ENCODE measurements at places on chromosomes 3 and 15.

DNA sequence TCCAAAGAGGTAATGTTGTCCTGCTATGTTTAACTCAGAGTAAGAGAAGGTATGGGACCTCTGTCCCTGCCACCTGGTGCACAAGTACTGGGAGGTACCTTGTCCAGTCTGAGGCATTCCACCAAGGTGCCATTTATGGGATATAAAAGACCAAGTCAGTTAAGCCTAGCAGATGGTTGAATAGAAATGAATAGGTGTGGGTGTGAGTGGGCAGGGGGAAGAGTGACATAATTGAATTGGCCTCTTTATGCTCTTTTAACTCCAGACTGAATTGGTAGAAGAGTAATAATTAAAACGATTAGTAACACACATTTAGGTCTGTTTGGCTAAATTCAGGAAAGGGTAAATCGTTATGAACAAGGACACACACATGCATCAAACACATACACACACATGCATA is 562 bp downstream of the ADGRG7 start:
- DNase-seq = no peak

DNA sequence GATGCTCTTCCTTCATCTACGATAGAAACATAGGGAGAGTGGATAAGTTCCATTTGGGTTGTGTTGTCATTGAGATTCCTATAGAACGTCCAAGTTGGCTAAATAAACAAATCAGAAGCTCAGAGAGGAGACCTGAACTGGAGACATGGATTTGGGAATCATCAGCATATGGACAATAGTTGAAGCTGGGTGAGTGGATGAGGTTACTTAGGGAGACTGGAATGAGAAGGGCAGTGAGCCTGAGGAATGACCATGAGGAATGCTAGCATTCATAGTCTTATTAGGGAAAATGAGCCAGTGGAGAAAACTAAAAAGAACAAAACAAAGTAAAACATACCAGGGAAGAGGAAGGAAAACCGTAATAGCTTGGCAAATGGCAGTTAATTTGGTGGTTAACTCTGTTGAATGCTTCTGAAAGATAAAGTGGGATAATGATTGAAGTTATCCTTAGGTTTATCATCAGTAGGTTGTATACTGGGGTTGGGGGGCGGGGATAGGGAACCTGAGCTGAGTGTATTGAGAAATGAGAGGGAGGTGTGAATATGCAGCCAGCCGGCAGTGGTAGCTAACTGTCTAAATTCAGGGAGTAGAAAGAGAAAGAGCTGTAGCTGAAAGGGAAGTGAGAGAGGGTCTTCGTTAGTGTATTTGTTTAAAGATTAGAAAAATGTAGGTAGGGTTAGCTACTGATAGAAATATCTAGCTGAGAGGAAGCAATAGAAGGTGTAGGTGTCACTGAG is 74.6 kb downstream of the ARHGEF26 start:
- DNase-seq = no peak

- no peak for DNase-seq
These were observed 108.8 kb upstream of the RAD18 start for GRCh38 chr3:9071936-9072666.

DNA sequence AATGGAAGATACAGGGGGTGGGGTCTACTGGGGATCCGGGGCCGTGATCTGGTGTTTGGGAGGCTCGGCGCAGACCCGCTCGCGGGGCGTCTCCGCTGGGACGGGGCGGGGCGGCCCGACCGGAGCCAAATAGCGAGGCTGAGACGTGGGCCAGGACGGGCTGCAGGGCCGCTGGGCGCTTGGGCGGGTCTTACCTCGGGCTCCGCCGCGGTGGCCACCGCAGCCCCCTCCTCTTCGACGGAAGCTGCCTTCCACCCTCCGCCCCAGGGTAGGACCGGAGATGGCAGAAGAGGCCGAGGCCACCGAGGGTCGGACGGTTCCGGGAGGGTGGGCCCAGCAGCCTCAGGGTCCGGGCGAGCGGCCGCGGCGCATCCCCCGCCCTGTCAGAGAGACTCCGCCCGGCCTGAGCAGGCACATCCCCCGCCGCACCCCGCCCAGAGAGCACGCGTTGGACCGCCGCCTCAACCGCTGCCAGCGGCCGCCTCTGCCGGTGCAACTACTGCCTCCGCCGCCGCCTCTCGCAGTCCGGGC is 399 bp downstream of the MYO9A start:
- DNase-seq = peak; percentile 51

DNA sequence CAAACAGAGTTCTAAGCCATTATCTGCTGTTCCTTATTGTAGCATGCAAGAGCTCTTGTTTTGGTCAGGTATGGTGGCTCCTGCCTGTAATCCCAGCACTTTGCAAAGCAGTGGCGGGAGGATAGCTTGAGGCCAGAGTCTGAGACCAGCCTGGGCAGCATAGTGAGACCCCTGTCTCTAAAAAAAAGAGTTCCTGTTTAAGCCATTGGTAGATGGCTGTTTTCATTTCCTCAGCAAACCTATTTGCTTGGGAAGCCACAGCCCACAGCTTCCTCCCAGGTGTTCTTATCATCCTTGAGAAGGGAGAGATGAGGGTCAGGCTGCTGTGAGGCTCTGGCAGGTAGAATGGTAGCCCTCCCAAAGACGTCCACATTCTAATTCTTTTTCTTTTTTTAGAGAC is 24.4 kb upstream of the FAM81A start:
- no peak for DNase-seq

GRCh38 chr15:58682234-58682633 is 67.3 kb downstream of the ADAM10 start:
- no peak for DNase-seq

DNA sequence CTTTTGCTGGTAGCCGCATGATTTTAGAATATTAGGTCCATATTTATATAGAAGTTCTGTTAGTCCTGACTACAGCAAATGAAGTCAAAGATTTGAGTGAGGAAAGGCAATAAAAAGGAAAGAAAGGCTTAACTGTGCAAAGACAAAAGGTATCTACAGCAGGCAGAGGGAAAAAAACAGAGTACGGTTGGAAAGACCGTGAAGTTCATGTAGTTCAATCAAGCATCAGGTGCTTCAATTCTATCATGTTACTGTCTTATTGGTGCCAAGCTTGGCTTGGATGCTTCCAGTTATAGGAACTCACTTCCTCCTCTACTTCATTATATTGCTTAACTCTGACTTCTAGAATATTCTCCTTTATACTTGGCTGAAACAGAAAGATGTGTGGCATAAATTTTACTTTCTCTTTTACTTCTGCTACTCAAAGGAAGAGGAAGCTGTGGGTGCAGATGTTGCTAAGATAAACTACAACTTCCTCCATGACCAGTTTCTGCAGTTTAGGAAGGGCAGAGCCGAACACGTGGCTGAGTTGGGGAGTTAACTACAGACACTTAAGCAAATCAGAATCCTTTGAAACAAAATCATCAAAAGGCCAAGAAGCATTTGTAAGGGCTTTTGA is 72.6 kb upstream of the ZBED2 start:
- no peak for DNase-seq

DNA sequence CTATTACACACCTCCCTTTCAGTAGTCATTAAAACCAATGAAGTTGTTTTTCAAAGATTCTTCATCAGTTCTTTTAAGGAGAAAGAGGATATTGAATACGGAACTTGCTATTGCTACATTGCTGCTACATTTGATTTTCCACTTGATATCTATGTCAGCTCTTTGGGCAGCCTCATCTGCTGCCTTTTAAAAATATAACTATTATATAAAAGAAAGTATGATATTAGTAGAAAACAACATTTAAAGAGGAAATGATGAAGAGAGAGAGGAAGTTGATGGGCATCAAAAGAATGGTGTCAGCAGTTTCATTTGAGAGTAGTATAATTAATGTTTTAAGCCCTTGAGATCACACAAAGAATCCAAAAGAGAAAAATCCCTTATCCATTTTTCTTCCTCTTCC is 171.4 kb downstream of the NFKBIZ start:
- no peak for DNase-seq

DNA sequence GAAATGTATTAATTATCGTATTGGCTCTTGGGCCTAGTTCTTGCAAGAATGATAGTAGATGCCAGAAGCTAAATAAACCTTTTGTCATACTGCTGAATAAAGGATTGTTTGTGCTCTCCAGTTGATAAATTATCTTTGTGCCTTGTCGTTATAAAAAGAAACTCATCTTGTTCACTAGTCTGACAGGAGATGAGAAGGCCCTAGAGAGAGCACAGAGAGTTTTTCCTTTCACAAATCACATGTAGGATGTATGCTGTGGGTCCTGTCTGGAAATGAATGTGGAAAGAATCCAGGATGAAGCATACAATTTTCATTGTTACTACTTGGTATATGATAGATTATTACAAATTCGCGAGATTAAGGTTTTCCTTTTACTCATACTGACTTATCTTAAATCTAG is 113.0 kb downstream of the NLGN1 start:
- DNase-seq = no peak

Measured in occipital lobe (tissue), 3 donors.